ENCODE measurements at places on chromosomes 3 and 15. TPM values are rescaled to one million over a fixed set of nuclear protein-coding genes. Genes with fewer than 3 reads are reported as not detected.

FSIP1 gene
- total RNA-seq: 14.7 TPM

LTF gene
- total RNA-seq: 3.6 TPM

AADACL2 gene
- total RNA-seq: not detected

OXSR1 gene
- total RNA-seq: 54.9 TPM

SLC28A2 gene
- total RNA-seq: not detected

GPR149 gene
- total RNA-seq: 0.16 TPM

PRICKLE2 gene
- total RNA-seq: 87.5 TPM

- DNase-seq: no peak
These were observed 2.2 kb upstream of the LSMEM2 start for GRCh38 chr3:50276762-50277101.

DNA sequence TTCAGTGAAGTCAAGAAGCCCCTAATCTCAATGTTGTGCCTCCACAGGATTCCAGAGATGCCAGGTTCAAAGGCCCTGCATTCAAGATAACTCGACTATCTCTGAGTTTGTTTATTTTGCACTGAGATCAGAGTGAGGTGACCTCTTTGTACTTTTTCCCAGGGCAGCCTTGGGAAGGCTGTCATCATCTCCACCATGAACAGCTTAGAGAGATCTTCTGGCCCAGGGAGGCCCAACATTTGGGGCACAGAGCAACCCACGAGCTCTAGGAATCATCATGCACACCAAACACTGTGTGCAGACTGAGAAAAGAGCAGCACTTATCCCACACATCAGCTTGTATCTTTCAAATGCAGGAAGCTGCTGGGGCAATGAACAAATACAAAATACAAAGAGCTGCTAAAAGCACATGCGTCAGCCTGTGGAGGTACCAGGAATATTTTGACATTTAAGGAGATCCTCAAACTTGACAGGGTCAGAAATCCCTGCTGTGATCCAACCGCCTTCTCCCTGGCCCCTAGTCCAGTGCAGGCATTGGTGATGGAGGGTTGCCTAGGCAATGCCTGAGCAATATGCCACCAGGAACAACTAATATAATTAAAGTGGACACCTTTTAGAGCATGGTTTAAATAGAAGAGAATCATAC, 33.6 kb downstream of the TRIM42 start:
- DNase-seq: no peak

- no peak for DNase-seq
These were observed 330.3 kb downstream of the SHQ1 start for GRCh38 chr3:72517921-72518424.

GRCh38 chr3:149005416-149005815, 14.1 kb downstream of the GYG1 start:
- no peak for DNase-seq

DNA sequence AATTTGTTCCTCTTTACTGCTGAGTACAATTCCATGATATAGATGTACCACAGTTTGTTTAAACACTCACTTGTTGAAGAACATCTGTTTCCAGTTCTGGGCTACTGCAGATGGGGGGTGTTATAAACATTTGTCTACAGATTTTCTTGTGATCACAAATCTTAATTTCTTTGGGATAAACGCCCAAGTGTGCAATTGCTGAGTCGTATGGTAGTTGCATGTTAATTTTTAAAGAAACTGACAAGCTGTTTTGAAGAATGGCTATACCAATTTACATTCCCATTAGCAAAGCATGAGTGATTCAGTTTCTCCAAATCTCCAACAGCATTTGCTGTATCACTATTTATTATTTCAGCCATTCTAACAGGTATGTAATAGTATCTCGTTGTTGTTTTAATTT, 242.0 kb upstream of the MRPL3 start:
- DNase-seq: no peak

GRCh38 chr3:154421083-154421482, 8.9 kb downstream of the GPR149 start:
- DNase-seq: no peak

GRCh38 chr3:125231895-125232294, 19.3 kb upstream of the SLC12A8 start:
- DNase-seq: no peak

DNA sequence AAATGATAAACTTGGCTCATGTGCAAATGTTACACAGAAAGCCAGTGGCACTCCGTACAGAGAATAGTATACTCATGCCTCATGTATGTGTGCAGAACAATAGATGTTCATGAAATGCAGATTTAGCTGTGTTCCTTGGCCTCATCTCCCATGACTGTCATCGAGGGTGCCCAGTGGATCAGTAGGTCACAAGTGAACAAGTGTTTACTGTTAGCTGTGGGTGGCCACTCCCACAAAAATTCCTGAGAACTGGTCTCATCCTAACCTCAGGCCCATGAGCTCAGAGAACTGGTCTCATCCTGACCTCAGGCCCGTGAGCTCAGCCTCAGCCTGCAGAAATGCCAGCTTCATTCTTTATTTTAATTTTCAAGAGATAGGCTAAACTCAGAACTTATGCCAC, 124.1 kb downstream of the GADL1 start:
- no peak for DNase-seq

GRCh38 chr3:126419886-126420786, 25.4 kb downstream of the CFAP100 start:
- DNase-seq: no peak

DNA sequence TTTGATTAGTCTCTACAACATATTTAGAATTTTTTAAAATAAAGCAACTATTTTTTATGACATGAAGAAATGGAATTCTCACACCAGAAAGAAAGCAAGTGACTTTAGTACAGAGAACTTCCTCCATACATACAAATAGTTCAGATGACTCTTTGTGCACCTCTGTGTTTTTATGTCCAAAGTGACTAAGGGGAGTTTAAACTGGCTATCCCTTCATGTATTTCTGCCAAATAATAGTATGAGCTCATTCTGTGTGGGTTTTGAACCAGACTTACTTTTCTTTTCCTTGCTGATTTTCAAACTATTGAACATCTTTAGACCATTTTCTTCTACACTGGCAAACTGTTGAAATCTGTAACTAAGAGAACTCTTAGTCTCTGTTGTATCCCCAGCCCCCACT, 196.3 kb downstream of the EPHA3 start:
- no peak for DNase-seq

DNA sequence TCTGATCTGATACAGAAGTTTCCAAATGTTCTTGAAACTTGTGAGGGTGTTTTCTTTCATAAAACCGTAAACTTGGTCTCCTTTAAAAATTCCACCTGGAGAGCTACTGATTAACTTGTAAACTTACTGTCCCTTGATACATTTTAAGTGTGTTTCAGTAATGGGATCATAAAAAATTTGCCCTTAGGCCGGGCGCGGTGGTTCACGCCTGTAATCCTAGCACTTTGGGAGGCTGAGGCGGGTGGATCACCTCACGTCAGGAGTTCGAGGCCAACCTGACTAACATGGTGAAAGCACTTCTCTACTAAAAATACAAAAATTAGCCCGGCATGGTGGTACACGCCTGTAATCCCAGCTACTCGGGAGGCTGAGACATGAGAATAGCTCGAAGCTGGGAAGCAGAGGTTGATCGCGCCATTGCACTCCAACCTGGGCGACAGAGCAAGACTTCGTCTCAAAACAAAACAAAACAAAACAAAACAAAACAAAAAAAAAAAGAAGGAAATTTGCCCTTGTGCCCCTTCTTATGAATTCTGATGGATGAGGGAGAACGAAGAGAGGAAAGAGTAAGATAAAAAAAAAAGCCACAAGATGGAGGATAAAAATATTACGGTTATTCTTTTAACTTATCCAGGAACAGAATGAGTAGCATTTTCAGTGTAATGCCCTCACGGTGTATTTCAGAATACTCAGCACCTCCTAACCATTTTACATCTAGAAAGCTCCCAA, 32.1 kb upstream of the AP4E1 start:
- DNase-seq: no peak

DNA sequence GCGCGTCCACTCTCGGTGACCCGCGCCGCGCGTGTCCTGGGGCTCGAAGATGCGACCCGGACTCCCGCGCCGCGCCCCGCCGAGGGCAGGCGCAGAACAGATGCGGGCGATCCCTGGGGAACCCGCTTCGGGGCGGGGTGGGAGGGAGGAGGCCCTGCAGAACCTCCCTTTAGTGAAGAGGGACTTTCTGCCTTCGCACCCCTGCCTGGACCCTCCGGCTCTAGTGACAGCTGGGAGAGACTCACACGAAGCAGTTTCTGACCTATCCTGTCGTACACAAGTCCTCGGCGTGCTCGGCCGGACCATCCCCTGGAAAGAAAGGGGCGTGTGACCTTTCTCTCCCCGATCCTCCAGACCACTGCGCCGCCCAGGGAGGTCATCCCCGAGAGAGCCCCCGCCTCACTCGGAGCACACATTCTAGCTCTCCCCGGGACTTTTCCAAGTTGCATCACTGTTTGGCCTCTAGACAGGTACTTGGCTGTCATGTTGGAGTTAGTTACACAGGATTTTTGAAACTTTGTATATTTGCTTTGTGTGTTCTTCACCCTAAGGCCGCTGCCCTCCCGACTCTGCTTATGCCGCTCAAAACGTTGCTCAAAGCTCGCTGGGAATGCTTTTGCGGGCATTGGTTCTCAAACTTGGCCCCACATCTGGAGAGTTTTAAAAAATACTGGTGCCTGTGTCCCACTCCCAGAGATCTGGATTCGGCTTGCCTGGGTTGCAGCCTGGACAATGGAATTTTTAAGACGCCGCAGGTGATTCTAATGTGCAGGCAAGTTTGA, 582 bp downstream of the CGNL1 start:
- no peak for DNase-seq

DNA sequence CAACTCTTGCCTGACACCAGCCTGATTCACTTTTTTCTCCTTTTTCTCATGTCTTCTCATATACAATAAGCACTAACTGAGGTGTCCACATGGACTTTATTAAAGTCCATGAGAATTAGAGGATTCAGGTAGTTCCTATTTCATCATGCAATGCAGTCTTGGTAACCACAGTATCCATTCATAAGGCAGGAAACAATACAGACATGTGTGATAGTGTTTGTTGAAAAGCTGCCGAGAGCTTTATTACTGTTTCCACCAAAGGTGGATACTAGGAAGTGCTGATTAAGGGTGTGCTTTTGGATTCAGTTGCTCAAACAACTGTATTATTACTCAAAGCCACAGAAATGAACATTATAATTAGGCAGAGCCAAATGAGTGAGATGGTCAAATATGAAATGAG, 5.3 kb downstream of the CASR start:
- DNase-seq: no peak

DNA sequence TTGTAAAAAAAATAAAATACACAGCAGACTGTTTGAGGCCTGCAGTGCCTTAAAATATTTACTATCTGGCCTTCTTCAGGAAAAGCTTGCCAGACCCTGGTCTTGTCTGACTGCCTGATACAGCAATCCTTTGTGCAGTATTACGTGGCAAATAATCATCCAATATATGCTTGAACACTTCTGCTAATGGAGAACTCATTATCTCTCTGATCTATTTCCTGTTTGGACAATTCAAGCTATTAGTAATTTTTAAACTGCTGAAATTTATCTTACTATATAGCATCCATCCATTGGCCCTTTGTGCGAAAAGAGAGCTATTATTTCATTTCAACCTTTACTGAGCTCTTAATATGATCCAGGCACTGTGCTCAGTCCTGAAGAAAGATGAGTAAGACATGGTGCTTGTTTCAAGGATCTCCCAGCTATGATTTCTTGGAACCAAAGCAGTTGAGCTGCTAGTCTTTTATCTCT, 15.9 kb downstream of the ATG7 start:
- DNase-seq: no peak

- DNase-seq: no peak
These were observed 17.3 kb upstream of the RYK start for GRCh38 chr3:134267996-134268395.

DNA sequence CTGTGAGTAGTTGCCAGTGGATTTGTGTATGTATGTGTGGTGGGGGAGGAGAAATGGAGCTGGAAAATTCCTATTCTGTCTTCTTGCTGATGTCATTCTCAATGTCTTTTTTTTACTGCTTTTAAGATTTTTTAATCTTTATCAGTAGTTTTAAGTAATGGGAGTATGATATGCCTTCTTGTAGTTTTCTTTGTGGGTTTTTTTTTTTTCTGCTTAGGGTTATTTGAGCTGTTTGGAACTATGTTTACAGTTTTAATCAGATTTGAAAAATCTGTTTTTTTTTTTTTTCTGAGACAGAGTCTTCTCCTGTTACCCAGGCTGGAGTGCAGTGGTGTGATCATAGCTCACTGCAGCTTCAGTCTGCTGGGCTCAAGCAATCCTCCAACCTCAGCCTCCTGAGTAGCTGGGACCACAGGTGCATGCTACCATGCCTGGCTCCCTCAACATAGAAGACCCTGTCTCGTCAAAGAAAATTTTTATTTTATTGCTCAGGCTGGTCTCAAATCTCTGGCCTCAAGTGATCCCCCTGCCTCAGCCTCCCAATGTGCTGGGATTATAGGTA, 37.1 kb downstream of the RPL39L start:
- no peak for DNase-seq

GRCh38 chr15:80081390-80081789, 21.9 kb downstream of the ZFAND6 start:
- no peak for DNase-seq

- DNase-seq: peak; percentile 24
These were observed 375.9 kb downstream of the RSL24D1 start for GRCh38 chr15:54820811-54821210.

Measured in occipital lobe (tissue), 3 donors.